ENCODE measurements at places on chromosomes 3 and 15.
A peak's percentile ranks its signal among the peaks of the same experiment; 100 is the strongest.

- DNase-seq, result no peak
Observed at GRCh38 chr3:188728371-188728896, 443.3 kb upstream of the TPRG1 start.

DNA sequence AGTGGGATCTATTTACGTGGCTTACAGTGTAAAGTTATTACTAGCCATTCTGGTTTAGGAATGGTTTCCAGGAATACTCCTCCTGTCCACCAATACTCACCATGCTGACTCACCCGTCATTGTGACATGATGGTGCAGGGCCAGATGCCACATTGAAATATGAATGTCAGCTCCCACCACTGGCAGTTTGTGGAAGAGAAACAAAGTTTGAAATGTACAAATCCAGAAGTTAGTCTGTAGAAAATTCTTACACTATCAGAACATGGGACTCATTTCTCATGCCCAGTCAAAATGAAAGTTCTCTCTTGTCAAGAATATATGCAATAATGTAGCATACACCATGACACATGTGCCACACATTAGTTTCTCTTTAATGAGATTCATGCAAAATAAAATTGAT is 14.4 kb upstream of the TSPAN3 start:
- DNase-seq, result no peak

- DNase-seq, result no peak
Observed at GRCh38 chr15:42940527-42940926, 19.9 kb upstream of the TTBK2 start.

DNA sequence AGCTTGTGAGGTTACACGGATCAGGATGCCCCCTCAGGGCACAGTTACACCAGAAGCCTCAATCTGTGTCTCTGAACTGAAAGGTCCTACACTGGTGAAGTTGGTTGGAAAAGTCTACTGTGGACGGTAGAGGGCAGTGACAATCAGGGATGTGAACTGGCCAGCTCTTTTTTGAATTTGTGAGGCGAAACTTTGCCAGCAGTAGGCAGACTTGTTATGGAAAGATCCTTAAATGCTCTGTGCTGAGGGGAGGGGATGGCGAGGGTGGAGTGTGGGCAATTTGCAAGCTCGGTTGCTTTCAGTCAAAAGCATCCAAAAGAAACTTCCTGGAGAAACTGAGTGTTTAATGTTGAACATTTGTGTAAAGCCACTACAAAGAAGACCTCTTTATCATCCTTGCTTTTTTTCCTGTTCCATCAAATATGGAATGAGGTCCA is 127.4 kb upstream of the ABHD17C start:
- no peak for DNase-seq

- DNase-seq, result no peak
Observed at GRCh38 chr15:64582202-64582601, 121.8 kb downstream of the ZNF609 start.

DNA sequence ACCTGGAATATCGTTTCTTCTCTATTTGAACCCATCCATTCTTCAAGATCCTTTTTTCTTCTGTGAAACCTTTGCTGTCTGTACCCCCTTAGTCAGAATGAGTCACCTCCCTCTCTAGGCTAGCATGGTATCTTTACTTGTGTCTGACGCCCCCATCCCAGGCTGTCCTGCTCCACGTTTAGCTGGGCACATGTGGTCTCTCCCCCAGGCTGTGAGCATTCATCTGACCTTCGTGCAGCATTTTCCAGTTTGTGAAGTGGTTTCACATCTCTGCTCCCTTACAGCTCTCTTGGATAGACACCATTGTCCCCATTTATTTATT is 14.3 kb upstream of the TLE3 start:
- DNase-seq, result no peak

GRCh38 chr3:184052767-184053166 is at the start of gene HTR3C:
HTR3C (plus strand) TSS chr3:184053047; CDS start chr3:184053081, 34 bp downstream.
- no peak for DNase-seq

DNA sequence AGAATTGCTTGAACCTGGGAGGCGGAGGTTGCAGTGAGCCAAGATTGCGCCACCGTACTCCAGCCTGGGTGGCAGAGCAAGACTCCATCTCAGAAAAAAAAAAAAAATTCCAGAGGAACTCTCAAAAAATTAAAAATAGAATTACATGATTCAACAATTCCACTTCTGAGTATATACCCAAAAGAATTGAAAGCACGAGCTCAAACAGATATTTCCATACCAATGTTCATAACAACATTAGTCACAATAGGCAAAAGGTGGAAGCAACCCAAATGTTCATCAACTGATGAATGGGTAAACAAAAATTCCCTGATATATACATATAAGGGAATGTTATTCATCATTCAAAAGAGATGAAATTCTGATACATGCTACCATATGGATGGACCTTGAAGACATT is 16.9 kb upstream of the MORF4L1 start:
- DNase-seq, result no peak

- DNase-seq, result peak; percentile 83
Observed at GRCh38 chr3:48847053-48847503, 596 bp downstream of the PRKAR2A start.

- no peak for DNase-seq
Observed at GRCh38 chr15:47741082-47741481, 23.8 kb downstream of the SEMA6D start.
